ENCODE measurements at places on chromosomes 3 and 15.

DNA sequence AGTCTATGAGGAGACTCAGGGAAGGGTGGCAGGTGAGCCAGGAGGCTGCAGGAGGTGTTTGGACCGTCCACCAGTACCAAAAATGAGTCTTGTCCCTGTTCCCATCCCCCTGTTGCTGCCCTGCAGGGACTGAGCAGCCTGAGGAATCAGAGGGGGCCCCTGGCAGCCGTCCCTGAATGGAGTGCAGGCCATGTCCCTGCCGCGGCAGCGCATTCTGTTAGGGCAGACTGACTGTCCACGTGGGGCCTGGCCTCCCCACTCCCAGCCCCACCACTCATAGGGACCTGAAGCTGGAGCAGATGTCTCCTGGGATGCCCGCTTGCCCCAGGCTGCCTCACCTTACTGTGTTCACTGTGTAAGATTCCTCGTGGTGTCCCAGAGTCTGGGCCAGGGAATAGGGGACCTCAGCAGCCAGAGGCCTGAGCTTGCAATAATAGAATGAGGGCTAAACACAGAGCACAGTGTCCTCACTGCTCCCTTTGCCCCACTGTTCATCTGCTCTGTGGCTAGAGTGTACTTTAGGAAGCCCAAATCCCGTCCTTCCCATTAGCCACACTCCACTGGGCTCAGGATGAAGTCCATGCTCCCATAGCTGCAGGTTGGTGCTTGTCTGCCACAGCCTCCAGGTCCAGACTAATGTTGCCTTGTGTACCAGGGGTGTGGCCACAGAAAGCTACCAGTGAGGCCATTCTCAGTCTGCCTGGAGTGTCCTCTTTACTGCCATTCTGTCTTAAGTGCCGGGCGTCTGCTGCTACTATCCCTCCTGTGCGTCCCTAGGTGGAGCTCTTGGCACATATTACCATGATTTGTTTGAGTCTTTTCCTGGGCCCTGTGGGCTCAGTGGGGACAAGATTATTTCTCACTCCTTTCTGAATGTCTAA, 63.2 kb downstream of the HCN4 start:
- no peak for DNase-seq

DNA sequence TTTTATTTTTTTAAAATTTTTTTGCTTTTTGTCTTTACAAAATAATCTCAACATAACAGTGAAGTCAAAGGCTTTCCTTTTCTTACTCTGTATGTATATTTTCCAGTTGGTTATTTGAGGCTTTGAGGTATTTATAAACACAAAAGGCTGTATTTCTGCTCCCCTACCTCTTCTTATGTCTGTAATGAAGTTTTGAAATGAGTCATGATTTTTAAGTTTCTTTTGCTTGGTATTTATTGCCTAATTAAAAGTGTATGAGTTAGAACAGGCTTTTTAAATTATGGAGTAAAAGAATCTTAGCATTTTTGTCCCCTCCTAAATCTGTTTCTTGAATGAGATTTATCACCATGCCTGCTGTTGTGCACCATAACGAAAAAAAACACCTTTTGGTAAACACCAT, 66.0 kb downstream of the DCUN1D1 start:
- DNase-seq: no peak

GRCh38 chr3:62586356-62586755, 213.0 kb upstream of the FEZF2 start:
- no peak for DNase-seq

DNA sequence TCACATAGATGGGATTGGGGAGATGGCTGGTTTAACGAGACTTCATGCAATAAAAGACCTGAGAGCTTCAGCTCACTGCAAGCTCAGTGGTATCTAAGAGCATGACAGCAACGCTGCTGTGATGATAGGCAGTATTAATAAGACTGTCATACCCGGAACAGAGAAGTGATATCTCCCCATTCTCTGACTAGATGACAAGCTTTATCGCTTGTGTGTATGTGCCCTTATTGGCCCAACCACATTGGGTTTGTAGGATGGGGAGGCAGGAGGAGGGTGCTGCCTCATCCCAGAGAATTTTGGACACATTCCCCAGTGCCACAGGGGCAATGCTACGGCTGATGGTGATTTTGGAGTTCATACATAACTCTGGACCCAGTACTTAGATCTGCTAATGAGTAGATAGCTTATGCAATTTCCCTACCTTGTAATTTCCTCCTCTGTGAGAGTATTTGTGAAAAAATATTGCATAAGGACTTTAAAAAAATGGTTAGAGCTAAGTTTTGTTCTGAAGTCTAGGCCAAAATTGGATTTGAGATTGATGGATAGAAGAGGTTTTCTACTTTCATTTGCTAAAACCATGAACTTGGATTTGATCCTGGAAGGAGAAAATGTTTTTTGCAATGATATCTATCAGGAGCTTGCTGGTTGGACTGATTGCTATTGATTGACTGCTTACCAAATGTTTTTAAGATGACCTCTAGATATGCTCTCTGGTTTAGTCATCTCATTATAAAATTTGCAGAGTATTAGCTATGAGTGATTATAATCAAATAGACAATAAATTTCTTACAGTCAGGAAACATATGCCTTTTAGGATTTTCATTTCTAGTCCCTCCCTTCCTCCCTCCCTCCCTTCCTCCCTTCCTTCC, 14.0 kb upstream of the TMEM212 start:
- DNase-seq: no peak

DNA sequence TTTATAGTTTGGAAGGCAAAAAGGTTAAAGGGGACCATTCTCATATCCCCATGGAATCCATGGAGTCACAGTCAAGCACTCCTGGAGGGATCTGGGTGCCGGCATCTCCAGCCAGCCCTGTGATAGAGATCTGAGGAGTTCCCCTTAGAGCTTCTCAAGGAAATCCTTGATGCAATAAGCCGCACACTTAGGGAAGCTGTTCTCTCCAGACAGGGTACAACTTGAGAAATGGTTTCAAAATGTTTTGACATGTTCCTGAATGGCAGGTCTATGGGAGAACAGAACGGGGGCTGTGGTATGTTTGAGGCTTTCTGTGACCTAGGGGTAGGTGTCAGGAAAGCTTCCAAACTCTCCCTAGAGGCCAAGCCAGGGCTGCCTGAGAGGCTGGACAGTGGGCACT, 292.9 kb downstream of the TLE3 start:
- DNase-seq: no peak

DNA sequence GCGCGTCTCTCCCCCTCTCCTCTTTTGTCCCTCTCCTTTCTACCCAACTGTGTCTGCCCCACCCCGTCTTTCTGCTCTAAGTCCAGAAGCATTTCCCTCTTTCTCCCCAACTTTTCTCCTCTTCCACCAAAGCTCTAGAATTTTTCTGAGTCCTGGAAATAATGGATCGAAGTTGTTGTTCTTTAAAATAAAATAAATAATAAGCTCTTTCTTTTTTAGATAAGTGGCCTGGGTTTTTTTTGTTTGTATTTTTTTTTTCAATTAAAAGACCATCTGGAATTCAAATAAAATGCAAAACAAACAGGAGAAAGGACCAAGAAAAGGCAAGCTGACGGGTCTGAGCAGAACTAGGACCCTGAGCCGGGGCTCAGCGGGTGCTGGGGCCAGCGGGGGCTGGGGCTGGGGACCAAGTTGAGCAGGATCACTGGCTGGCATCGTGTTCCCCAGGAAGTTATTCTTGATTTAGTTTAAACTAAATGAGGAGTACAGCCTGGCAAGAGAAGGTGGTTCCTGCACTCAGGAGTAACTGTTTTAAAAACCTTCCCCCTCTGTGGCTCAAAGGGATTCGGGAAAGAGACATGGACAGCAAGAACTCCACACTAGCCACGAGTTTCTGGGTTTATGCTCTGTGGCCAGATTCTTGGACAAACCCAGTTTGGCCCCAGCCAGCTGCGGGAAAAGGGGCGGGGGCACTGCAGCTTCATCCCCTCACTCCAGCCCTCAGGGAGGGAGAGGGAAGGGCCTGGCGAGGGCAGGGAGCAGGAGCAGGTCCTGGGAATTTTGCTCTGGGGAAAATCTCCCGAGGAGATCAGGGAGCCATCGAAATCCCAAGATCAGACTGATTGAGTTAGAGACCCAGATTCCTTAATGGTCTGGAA, 8.4 kb downstream of the GATA2 start:
- DNase-seq: no peak

- DNase-seq: no peak
Measured at GRCh38 chr3:56424336-56424735, 43.9 kb downstream of the ERC2 start.

DNA sequence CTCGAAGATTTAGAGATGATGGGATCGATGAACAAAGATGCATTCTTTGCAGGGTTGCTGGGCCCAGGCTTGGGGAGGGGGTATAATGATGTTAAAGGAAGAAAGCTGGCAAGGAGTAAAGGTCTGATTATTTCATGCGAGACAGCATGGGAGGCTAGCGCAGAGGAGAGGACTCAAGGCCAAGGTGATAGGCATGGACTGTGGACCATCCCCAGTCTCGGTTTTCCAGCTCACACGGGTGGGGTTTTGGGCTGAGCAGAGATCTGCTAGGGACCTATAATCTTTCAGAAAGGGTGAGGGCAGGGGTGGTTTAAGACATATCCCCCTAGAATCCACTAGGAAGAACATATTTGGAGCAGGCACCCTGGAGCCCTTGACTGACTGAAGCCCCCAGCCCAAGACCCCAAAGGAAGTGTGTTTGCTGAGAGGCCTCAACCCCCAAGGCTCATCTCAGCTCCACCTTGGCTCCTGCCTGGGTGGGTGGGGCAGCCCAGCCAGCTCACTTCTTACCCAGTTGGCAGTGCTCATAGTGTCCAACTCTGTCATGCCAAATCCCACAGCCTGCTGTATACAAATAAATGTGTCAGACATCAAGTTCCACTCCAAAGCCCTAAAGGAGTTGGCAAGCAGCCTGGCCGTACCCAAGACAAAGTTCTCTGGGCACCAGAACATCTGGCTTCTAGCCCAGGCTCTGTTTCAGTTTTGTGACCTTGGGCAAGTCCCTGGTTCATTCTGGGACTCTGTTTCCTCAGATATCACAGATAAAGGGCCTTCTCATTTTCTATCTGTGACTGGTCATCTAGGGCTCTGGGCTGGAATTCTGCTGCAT, 17.9 kb downstream of the ACSBG1 start:
- DNase-seq: no peak

DNA sequence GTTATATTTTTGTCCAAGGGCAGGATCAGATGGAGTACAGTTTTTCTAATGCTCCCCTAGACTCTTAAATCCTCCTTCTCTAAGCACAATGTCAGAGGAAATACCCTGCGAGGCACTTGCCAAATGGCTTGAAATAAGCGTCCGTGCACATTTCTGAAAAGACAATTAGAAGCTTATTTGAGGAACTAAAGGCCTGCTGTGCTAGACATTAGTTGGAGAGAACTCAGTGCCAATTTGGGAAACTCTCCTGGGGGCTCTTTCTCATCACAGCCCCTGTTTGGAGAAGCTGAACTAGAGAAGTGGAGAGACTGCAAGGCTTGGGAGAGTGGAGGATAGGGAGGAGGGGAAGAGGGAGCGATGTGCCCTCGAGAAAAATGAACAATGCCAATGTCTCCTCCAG, 247.6 kb upstream of the C2CD4B start:
- no peak for DNase-seq

- no peak for DNase-seq
Measured at GRCh38 chr3:120040813-120041377, 53.4 kb downstream of the GSK3B start.

GRCh38 chr3:164479978-164480377, 598.3 kb downstream of the SI start:
- no peak for DNase-seq

All from activated T-helper 1 cell treated with Interleukin-2 at 50 U/mL for 16 hours (primary cell).